ENCODE measurements at places on chromosomes 3 and 15.
A peak's percentile ranks its signal among the peaks of the same experiment; 100 is the strongest.

DNA sequence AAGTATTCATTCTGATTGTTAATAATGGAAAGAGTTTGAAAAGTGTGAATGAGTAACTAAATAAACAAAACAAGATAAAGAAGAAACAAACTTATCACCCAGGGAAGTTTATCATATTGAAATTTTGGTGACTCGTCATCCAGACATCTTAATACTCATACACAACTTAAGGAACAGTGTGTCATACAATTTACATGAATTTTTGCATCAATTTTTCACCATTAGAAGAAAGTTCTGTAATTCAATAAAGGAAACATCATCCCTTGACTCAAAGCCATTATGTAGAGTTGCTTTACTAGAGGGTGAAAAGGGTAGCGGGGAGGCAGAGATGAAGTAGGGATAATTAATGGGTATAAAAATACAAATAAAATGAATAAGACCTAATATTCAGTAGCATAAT lies 536.2 kb downstream of the GRM7 start:
- DNase-seq = no peak

DNA sequence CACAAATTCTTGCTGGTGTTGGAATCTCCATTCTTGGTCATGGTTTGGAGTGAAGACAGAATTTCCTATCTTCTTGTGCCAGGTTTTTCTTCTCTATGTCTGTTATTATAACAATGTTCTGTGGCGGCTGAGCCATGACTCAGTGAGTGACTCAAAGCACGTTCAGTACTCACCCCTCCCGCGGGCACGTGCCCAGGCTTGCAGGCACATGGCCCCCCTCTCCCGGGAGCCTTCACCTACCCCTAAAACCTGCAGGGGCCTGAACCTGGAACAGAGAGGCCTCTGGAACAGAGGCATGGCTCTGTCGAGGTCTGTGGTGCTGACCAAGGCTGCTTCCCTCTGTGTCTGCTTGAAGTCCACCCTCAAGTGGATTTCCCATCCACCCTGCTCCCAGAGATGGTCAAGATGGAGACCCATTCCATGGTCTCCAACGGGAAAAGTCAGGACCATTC lies 27.6 kb downstream of the PLXNB1 start:
- DNase-seq = no peak

GRCh38 chr3:13150624-13151023 lies 77.4 kb upstream of the IQSEC1 start:
- no peak for DNase-seq

DNA sequence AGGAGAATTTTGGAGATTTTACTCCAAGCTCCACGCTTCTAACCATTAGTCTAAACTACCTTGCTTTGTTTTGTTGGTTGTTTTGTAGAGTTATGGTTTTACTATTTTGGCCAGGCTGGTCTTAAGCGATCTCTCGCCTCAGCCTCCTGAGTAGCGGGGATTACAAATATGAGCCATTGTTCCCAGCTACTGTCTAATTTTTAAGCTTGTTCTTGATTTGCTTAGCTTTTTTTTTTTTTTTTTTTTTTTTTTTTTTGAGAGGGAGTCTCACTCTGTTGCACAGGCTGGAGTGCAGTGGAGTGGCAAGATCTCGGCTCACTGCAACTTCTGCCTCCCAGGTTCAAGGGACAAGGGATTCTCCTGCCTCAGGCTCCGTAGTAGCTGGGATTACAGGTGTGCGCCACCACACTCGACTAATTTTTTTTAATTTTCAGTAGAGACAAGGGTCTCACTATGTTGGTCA lies 28.5 kb downstream of the EFCAB12 start:
- DNase-seq = no peak

DNA sequence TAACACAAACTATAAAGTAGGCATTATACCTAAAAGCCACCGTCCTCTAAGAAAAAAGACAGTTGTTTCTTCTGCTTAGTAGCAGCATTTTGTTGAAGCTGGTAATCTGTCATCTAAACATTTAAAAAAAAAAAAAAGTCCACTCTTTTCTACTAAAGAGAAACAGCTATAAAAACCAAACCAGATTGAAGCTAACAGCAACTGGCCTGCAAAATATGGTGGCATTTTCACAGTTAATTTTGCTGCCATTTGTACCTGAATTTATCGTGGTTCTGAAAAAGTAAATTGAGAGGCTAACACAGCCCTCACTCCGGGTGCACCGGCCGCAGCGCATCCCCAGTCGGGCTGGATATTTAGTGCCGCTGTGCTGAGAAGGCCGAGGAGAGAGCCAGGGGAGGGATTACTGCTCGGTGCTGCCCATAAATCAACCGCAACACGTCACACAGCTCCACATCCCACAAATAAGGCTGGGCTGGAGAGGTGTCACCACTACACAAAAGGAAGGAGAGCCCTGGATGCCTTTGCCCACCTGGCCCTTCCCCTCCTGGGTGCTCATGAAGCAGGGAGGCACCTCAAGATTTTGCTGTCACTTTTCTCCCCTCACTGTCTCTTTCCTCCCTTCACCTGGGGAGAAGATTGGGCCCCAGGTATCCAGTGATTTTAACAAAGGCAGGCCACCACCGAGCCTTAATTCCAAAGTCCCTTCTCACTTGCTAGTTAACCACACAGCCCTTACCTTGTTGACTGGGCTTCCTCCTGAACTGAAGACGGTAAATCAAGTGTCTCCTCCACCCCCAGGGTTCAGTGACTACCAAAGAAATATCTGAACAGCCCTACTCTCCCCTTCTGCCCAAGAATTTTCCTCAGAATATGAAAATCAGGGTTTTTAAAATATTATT lies 44.4 kb downstream of the MECOM start:
- no peak for DNase-seq

DNA sequence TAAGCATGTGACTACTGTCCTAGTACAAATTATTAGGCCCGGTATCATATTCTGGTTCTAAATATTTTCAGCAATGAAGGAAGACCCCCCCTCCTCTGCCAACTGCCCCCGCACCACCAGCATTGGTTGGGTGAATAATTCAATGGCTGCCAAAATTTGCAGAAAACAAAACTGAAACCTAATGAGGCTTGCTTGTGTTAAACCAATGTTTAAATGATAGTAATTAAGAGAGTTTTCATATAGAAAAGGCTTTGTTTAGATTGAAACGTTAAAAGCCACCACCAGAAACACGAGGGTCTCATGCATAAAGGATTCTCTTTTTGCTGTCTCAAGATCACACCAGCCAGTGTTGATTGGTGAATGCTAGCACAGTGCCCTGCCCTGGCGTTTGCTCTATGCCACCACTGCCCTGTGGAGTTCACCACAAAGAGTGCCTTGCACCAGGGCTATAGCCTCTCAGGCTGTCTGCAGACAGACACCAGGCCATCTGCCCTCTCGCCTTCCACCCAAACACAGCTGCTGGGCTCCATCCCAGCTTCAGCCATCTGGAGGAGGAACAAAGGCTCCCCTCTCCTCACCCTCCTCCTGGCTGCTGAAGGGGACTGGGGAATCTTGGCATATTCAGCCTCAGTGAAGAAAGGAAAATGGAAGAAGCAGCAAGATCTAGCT lies 200.3 kb upstream of the PFN2 start:
- DNase-seq = no peak

- DNase-seq = peak; percentile 9
Observed at GRCh38 chr3:192422997-192423342, 304.4 kb downstream of the FGF12 start.

DNA sequence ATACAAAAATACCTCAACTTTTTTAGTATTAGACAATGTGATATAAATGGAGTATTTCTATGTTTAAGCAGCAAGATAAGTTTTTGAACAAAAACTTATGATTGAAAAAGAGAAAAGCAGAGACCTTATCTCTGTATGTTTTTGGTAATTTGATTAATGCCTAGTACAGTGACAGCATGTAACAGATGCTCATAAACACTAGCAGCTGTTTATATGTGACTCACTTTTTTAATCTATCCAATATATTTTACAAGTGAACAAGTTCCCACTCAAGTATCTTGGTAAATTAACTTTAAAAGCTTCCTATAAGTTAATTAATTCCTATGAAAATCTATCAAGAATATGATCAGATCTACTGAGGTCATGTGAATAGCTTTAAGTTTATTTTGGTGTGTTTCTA lies 55.1 kb downstream of the NGLY1 start:
- no peak for DNase-seq

DNA sequence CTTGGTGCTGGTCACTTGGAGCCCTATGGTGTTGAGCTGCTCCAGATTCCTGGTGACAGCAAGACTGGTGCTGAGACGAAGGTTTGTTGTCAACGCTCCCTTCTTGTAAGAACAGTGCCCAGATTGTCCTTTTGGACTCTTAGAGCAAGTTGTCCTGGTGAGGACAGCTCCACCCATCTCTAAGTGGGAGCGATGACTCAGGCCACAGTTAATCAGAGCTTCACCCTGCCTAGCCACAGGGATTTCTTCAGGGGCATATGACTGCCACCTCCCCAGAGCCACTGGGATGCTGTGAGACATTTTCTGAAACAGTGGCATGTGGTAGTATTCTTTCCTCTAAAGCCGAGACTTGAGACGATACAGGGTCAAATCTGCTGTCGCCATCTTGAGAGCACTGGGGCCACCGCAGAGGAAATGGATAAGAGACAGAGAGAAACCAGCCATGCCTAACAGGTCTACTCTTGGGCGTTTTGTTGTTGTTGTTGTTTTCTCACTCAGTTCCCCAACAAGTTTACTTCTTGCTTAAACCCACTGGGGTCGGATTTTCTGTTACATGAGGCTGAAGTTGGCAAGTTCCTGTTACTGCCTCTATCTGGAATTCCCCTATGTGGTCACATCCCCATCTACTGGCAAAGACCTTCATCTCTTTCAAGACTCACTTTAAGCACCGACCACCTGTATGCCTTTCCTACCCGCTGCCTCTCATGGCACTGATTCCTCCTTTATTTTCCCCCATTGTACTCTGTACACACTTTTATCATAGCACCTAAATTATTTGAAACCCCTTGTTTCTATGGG lies 16.0 kb upstream of the PCOLCE2 start:
- DNase-seq = peak; percentile 26

- peak; percentile 84 for DNase-seq
Observed at GRCh38 chr15:75597667-75598341, 18.7 kb upstream of the PTPN9 start.

- DNase-seq = no peak
Observed at GRCh38 chr15:65841121-65841930, 28.0 kb upstream of the RAB11A start.

GRCh38 chr3:119548341-119548740 lies 11.1 kb downstream of the CD80 start:
- DNase-seq = no peak

DNA sequence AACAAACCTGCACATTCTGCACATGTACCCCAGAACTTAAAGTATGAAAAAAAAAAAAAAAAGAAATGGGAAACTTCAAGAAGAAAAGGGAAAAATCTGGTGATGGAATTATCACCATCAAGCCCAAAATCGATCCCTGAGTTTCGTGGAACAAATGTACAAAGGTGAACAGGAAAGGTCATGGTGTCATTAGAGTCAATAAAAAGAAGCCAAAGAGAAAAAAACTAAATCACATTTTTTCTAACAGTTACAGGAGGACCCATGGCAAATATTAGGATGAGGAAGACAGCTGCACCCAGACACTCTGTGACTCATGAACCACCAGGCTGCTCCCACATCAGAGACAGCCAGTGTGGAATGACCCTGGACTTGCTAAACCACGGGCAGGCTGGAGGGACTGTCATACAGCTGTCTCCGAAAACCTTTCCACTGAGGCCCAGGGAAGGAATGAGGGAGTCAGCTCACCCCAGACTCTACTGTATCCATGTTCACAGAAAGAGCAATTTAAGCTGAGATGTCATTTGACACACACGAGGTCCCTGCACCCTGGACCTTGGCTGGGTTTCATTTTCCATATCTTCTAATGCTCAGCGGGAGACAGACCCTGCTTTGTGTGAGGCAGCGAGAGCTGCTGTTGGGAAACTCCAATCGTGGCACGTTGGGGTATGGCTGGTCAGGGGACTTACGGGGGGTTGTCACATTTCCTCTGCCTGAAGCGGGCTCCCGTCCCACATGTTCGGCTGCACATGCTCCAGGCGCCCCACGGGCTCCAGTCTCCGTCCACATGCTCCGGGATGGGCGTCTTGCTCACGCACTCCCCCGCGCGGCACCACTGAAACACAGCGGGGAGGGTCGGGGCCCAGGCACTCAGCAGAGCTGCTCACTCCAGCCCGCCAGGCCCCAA lies 210.2 kb downstream of the ADAMTS17 start:
- peak; percentile 24 for DNase-seq

DNA sequence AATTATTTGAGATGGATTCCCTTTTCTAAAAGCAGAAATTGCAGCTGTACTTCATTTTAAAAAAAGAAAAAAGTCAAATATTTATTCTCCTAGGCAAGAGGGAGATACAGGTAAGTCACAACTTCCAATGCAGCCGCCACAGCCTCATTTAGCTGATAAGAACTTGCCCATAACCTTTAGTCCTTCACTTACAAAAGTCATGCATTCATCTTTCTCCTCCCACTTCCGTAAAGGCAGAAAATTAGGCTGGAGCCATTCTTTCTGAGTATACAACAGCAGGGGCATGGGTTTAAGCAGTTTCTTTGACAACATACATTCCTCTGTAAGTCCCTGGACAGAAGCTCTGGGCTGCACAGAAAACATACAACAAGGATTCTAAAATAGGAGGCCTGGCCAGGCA lies 4.3 kb downstream of the SUCLG2 start:
- no peak for DNase-seq

DNA sequence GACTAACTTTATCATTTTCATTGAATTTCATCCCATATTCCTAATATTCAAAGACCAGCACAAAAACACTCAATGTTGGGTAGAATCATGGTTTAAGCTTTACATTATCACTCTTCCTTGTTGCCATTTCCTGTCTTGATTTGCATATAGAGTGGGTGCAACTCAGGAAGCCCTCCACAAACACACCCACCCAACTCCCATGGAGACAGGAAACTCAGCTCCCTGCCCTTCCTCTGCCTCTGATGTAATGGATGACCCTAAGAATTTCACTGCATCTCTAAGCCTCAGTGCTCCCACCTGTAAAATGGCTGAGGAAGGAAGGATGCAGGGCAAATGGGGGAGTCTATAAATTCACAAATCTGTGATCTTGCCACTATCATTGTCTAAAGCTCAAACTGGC lies 98.1 kb upstream of the BFSP2 start:
- DNase-seq = no peak

- DNase-seq = peak; percentile 68
Observed at GRCh38 chr3:129228891-129229585, 20.4 kb upstream of the COPG1 start.

GRCh38 chr3:95815828-95816227 lies 998.6 kb upstream of the EPHA6 start:
- DNase-seq = no peak

DNA sequence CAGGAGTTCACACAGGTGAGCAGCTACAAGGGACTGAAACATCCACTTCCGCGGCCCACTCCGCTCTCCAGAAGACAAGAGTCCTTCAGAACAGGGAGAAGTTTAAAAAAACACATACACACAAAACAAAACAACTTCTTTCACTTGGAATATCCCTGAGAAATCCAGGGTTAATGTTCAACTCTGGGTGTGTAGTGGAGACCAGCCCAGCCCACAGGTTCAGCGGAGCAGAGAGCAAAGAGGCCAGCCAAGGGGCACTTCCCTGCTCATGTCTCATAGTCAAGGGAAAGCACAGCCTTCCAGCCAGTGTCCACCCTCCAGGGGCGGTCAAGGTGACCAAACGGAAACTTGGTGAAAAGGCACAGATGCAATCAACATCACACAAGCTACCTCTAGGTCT lies 41.6 kb downstream of the WNT5A start:
- no peak for DNase-seq

Measured in hematopoietic multipotent progenitor cell treated with erythropoietin and hydrocortisone succinate and interleukin-3 and kit ligand, for 6 days (in vitro differentiated cells).